ENCODE measurements at places on chromosomes 5 and 9. TPM values are rescaled to one million over a fixed set of nuclear protein-coding genes. Genes with fewer than 3 reads are reported as not detected.

Gene C1QTNF3
- polyA plus RNA-seq: 0.81 TPM

Gene WDR38
- polyA plus RNA-seq: not detected

Gene ALDOB
- polyA plus RNA-seq: 0.31 TPM

Gene RAD23B
- polyA plus RNA-seq: 17.6 TPM

Gene F12
- 0.78 TPM for polyA plus RNA-seq

Gene TXNDC8
- polyA plus RNA-seq: not detected

Gene OTULINL
- 1.2 TPM for polyA plus RNA-seq

All from IgD-negative memory B cell (primary cell).